Stimulated activated CD4-positive, alpha-beta T cell treated with anti-CD3 and anti-CD28 coated beads, TNF-alpha, amount 100 ng/mL, for 24 hours (primary cell): ENCODE measurements at places on chromosomes 2 and 18.

DNA sequence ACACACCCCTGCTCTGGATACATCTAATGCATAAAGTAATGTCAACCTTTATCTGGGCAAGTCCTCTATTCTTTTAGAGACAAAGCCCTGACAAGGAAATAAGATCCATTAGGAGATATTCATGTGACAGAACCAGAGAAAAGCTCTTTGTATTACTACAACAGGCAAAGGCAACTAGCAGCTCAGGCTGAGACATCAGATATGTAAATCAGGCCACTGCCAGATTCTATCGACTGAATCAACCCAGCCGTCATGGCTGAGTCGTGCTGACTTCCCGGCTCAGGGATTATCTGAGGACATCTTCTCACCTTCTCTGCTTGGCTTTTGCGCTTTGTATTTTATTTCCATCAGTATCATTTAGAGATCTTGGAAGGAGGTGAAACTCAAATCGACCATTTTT lies 294.5 kb downstream of the PLCL1 start:
- DNase-seq, result no peak

GRCh38 chr2:29744976-29745375 lies 176.4 kb downstream of the ALK start:
- no peak for DNase-seq

DNA sequence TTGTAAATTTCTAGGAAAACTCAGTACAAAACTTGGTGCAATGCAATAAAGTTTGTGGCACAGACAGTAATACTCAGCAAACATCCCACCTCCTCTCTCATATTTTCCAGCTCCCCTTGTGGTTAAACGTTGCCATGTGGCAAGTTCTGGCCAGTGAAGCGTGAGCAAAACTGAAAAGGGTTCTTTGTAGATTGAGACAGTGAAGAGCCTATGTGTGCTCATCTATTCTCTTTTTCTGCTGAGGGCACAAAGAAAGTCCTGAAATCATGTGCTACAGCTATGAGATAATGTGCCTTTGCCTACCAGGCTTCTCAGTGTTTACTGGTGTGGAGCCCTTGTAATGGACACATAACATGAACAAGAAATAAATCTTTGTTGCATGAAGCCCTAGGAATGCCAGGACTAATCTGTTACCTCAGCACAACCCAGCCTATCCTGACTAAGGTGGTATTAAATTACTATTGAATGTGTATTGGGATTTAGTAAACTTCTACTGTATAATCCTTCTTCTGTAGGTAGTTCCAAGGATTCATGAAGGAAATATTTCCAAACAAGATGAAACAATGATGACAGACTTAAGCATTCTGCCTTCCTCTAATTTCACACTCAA lies 13.0 kb upstream of the TYMS start:
- DNase-seq, result no peak

DNA sequence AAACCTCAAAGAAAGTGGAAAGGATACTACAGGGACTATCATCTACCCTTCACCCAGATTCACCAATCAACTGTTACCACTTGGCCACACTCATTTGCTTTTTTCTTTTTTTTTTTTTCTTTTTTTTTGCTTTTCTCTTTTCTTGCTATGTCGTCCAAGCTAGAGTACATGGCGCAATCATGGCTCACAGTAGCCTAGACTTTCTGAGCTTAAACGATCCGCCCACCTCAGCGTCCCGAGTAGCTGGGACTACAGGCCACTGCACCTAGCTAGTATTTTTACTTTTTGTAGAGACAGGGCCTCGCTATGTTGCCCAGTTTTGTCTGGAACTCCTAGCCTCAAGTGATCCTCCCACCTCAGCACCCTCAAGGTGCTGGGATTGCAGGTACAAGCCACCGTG lies 24.0 kb downstream of the BIN1 start:
- DNase-seq, result no peak

DNA sequence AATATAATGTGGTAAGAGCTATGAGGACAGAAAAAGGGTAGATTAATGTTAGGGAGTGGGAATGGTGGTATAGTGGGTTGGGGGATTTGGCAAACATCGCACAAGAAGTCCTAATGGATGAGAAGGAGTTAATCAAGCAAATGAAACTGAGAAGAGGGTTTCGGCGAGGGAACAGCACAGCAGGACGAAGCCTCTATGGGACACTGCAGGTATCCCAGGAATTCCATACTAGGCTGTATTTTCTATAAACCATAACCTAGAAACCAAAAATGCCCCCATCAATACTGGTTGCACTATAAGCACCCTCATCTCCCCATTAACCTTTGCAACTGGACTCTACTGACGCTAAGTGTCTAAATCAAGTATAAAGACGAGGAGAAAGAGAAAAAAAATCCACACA lies 10.3 kb downstream of the WDFY1 start:
- DNase-seq, result no peak

DNA sequence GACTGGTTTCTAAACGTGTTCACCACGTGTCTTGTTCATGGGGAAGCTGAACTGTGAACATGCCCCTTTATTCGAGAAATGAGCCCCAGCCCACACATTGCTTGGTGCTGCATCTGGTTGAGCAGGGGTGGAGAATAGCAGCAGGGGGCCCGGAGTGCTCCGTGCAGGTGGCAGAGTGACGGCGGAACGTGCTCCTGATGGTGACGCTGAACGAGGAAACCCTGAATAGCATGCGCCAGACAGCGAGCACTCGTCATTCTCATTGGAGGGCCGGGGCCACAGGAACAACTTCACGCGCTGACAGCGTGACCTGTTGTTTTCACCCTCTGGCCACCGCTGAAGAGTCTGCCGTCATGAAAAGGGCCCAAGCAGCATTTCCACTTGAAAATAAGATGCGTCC lies 125.8 kb upstream of the TPO start:
- DNase-seq, result no peak

GRCh38 chr2:59463426-59463825 lies 1090.0 kb downstream of the BCL11A start:
- DNase-seq, result no peak

DNA sequence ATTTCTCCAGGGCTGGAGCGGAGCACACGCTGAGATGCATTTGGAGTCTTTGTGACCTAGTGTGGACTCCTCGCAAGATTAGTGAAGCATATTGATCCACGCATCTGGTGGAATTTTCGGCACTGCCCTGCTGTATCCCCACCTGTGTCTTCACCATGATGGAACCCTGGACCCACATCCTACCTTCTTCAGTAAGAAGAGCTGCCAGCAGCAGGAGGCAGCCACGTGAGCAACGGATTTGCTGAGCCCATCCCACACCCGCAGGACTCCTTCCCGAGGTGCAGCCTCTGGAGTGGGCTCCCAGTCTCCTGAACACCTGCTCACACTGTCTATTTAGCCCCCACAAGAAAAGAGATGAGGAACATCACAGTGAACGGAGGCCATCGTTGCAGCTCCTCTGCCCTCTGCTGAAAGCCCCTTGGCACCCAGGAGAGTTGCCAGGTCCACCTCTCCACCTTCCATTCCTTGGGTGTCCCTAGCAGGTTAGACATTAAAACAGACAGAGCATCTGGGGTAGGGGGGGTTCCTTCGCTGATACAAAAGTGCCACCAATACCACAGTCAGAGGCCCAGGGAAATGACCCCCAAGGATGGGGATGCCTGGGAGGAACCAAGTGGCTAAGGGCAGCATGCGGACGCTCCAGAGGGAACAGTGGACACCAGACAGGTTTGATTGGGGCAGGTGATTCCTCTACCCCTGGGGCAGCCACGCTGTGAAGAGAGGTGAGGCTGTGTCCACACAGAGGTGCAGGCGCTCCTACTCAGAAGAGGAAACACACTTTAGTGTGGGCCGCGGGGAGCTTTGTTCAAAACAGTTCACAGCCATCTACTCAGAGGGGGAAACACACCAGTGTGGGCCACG lies 302.8 kb upstream of the SALL3 start:
- no peak for DNase-seq

- DNase-seq, result no peak
Observed at GRCh38 chr2:32745191-32745590, 117.3 kb downstream of the TTC27 start.

GRCh38 chr2:121613774-121614173 lies 35.5 kb downstream of the CLASP1 start:
- no peak for DNase-seq

- DNase-seq, result no peak
Observed at GRCh38 chr2:179898873-179899272, 37.5 kb upstream of the ZNF385B start.

DNA sequence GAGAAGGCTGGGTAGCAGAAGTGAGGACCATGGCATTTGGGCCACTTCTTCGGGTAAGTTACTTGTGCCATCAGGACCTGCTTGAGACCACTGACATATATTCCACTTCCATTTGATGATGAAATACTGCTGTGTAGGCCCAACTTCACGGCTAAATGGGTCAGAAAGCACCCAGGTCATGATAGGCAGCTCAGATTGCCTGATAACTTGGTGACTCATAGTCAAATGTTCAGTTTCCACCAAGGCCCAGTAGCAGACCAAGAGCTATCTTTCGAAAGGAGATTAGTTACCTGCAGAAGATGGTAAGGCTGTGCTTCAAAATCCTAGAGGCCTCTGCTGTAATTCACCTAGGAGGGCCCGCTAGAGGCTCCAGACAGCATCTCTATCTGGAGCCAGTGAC lies 31.8 kb upstream of the MEX3C start:
- no peak for DNase-seq

DNA sequence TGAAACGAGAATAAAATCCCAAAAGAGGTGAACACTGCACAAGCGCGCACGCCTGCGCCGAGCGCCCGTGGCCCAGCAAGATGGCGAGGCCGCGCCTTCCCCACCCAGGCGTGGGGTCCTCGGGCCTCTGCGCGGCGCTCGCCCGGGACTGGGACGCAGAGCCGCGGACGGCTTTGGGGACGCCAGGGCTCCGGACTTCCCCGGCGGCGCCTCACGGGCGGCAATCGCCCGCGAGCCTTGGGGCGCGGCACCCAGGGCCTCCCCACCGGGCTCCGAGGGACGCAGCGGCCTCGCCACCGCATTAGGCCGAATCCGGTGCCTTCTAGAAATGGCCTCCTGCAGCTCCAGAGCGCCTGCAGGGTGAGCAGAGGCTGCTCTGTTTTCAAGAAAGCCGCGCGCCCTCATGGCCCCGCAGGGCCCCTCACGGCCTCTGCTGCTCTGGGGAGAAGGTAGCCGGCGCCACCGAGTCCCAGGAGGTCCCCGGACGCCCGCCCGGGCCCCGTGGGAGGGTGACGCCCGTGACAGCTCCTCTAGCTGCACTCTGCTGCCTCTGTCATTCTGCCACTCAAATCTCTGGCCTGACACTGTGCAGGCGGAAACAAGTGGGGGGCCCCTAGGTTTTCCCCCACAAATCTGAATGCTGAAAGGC lies 35.9 kb upstream of the POMC start:
- no peak for DNase-seq

GRCh38 chr18:24585996-24586566 lies 125.6 kb downstream of the HRH4 start:
- DNase-seq, result no peak

DNA sequence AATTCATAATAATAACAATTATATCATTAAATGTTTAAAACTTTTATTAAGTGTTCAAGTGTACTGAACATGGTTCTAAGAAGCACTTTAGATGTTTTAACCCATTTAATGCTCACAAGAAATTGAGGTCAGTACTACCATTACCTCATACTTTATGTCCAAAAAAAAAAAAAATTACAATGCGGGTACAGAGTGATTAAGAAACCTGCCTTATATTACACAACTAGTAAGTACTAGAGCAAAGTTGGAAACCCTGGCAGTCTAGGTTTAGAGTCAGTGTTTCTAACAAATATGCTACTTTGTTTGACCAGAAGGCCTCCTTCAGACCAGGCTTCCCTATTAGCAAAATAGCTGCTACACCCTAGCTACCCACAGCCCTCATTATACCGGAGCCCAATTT lies 28.5 kb downstream of the PLEKHM3 start:
- no peak for DNase-seq

DNA sequence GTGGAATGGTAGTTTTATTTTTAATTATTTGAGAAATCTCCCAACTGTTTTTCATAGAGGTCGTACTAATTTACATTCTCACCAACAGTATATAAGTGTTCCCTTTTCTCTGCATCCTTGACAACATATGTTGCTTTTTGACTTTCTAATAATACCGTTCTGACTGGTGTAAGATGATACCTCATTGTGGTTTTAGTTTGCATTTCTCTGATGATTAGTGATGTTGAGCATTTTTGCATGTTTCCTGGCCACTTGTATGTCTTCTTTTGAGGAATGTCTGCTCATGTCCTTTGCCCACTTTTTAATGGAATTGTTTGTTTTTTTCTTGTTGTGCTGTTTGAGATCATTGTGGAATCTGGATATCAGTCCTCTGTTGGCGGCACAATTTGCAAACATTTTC lies 242.5 kb downstream of the ZNF521 start:
- no peak for DNase-seq

GRCh38 chr2:152411154-152411553 lies 76.2 kb downstream of the FMNL2 start:
- DNase-seq, result no peak

DNA sequence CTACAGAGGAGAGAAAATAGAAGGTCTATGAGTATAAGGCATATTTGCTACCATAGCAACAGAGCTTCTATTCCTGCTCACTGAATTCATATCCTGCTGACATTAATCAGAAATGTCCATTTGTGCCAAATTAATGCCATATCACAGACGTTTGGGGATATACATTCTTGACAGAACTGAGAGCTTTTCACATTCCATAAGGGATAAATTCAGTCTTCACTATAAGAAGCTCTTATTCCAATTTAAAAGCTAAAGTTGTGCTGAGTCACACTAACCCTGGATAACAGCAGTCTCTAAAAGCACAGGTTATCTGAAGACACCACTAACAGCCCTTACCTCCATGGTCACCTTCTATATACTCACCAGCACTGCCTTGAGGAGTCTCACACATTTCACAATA lies 178.1 kb downstream of the RAB3GAP1 start:
- DNase-seq, result no peak

GRCh38 chr2:182694189-182694588 lies 21.9 kb upstream of the DNAJC10 start:
- no peak for DNase-seq

- DNase-seq, result no peak
Observed at GRCh38 chr2:118750959-118751565, 96.4 kb downstream of the EN1 start.

DNA sequence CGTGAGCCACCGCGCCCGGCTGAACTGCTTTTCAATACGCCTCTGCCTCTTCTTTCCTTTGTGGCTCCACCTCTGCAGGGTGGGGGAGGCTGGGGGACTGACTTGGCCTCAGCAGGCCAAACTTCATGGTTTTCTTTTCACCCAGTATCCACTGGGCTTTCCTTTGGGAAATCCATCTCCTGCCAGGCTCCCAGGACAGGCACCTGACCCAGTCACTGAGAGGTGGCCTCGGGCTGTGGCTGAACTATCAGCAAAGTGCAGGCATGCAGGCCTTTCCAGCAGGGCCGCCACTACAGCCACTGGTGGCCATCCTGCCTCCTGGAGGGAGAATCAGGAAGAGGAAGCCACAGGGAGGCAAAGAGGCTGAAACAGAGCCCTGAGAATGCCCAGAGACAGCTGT lies 33.4 kb upstream of the SEMA4C start:
- DNase-seq, result no peak

GRCh38 chr18:31512203-31512764 lies 14.3 kb downstream of the DSG2 start:
- no peak for DNase-seq

DNA sequence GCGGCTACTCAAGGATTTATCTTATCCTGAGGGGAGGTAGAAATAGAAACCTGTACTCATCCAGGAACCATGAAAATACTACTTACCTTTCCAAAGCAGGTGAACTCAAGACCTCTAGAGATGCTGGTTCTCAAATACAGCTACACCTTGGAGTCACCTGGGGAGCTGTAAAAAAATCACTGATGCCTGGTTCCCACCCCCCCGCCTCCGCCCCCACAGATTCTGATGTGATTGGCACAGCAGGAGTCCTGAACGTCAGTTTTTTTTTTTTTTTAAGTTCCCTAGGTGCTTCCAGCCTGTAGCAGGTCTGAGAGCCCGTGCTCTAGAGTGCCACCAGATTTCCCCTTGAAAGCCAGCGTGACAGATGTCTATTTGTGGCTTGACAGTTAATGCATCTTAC lies 113.6 kb downstream of the MRO start:
- no peak for DNase-seq
